ENCODE measurements at places on chromosomes 7 and 10. TPM values are rescaled to one million over a fixed set of nuclear protein-coding genes. Genes with fewer than 3 reads are reported as not detected.

DNA sequence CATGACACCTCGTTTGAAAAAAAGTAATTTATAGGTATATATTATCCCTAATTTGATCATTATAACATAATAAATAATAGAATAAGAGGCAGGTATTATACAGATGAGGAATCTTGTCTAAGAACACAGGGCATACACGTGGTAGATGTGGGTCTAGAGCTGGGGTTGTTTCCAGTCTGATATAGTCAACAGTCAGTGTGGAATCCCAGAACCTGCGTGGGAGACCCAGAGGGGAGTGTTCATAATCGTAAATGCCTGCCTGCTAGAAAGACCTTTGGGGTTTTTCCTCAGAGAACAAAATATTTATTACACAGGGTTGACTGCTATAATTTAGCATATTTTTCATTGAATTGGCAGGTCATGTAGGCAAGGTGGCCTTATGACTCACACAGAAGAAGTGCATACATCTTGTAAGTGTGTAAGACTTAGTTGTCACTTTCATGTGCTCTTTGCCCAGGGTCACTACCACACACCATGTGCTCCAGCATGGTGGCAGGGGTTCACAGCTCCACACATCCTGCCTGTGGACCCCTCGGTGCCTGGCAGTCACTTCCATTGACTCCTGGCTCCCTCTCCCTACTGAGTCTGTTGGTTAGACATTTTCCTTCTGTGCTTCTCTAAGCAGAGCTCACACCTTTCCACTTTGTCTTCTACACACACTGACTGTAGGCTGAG, 94.9 kb upstream of the IKZF1 start:
- DNase-seq, result no peak

DNA sequence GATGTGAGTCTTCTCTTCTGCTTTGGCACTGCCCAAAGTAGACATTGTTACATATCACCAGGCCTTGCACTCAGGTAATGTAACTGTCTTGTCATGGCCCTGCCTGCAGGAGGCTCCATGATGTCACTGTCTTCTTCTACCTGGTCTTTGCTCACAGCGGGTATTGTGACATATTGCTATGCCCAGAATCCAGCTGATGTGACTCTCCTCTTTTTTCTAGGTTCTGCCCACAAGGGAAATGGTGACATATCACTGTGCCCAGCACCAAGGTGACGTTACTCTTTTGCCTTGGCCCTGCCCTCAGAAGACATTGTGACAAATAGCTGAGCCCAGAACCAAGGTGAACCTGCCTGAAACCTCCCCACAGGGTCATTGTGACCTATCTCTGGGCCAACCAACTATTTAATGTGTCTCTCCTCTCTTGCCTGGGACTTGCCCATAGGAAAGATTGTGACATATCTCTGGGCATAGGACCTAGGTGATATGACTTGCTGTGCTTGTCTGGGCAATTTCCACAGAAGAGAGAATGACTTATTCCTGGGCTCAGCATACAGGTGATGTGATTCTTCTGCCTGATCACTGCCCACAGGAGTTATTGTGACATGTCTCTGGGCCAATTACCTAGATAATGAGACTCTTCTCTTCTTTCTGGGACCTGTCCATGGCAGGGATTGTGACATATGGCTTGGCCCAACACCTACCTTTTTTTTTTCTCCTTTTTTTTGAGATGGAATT, 26.5 kb upstream of the ZNF107 start:
- DNase-seq, result no peak

SLC18A3 gene
- total RNA-seq, result not detected

- no peak for DNase-seq
These were observed 326.9 kb downstream of the PLXNA4 start for GRCh38 chr7:132249256-132249971.

DNA sequence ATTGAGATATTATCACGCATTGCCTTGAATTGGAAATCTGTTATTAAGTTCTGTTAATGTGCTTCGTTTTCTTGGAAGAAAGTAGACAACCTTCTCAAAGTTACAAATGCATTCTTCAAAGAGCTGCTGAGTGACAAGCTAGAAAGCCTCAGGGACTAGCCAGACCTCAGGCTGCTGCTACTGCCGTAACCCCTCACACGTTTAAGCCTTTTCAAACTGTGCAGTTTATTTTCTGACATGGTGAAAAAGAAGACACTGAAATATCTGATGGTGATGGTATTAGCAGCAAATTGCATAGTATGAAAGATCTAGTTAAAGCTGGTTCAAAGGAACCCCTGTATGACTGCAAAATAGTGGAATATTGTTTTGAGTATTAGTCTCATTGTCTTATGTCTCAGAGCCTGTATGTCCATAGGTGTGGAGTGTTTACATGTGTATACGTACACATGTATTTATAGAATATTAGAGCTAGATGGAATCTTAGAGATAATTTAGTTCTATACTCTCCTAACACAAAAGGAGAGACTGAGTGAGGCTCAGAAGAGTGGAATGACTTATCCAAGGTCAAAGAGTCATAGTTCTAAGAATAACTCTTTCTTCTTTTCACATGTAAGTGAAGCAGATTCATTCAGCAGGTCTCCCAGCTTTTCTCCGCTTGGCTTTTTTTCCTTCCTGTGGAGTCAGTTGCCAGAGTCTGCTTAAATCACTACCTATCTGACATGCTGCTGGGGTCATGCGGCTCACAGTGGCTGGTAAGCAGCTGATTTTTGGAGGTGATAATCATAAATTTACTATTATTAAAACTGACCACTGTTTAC, 431.9 kb downstream of the PLXDC2 start:
- no peak for DNase-seq

DNA sequence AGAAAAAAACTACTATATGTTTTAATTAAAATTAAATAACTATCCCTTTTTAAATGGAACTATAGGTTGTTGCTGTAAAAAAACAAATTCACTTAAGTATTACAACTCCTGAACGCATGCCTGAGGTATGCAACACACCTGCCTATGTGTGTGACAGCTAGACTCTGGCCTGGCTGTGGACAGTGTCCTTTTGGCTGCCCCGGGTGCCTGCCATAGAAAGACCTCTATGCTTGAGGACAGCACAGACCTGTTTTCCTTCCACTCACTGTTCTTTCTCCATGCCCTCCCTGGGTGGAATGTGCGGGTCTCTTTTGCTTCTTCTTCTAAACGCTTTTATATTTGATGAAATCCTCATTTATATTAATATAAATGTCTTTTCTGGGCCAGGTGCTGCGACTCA, 6.5 kb upstream of the PPIA start:
- no peak for DNase-seq

DNA sequence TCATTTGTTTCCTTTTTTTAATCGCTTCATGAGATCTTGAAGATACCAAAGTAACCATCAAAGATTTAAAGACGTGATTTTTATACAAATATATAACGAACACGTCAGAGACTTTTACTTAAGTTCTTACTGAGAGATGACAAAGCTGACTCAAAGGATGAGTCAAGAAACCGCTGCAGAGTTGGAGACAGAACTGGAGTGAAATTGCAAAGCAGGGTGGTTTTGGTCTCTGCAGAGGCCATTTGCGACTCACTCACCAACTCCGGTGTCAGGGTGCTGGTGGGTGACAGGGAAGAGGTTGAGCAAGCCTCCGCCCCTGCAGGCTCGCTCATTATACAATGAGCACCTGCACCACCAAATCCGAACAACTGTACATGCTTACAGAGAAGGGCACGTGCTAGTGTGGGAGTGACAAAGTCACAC, 75.2 kb downstream of the DNAJB6 start:
- no peak for DNase-seq

PON3 gene
- total RNA-seq, result 1.6 TPM

DNA sequence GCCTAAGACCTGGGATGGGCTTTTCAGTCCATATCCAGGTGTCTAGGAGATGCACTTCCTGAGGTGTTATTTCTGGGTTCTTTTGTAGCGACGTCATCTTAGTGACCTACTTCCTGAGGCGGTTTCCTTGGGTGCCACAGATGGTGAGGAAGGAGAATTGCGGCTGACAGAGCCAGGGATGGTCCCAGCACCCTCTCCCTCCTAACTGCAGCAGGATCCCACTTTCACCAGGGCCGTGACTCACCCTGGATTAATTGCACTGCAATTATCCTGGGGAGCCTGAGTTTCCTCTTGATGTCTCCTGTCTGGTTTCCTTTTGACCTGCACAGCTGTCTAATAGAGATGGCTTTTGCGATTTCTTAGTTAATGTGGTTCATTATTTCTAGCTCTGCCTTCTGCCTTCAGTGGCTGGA, 271.7 kb downstream of the TCF7L2 start:
- DNase-seq, result no peak

DNA sequence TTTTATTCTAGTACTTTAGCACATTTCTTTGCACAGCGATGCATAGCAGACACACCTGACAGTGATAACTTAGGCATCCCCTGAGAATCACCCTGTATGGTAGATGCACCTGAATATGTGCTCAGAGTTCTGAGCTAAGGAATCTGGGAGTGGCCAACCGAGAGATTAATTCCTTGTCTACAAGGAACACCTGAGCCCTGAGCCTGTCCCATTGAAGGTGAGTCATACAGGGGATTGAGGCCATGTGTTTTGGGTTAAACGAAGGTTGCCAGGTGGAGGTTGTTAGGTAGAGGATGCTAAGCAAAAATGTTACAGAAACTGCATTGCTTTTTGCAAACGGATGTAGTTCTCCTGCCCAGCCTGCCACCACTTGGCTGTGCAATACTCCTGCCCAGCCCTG, 128.9 kb downstream of the AMPH start:
- DNase-seq, result no peak

SPDYE16 gene
- total RNA-seq, result 0.12 TPM
